ENCODE measurements at places on chromosomes 12 and 14.
A peak's percentile ranks its signal among the peaks of the same experiment; 100 is the strongest.

- DNase-seq: peak; percentile 98
Observed at GRCh38 chr14:68784226-68784910, 8.5 kb downstream of the ZFP36L1 start.

- DNase-seq: no peak
Observed at GRCh38 chr12:55060470-55060869, 40.7 kb downstream of the NEUROD4 start.

DNA sequence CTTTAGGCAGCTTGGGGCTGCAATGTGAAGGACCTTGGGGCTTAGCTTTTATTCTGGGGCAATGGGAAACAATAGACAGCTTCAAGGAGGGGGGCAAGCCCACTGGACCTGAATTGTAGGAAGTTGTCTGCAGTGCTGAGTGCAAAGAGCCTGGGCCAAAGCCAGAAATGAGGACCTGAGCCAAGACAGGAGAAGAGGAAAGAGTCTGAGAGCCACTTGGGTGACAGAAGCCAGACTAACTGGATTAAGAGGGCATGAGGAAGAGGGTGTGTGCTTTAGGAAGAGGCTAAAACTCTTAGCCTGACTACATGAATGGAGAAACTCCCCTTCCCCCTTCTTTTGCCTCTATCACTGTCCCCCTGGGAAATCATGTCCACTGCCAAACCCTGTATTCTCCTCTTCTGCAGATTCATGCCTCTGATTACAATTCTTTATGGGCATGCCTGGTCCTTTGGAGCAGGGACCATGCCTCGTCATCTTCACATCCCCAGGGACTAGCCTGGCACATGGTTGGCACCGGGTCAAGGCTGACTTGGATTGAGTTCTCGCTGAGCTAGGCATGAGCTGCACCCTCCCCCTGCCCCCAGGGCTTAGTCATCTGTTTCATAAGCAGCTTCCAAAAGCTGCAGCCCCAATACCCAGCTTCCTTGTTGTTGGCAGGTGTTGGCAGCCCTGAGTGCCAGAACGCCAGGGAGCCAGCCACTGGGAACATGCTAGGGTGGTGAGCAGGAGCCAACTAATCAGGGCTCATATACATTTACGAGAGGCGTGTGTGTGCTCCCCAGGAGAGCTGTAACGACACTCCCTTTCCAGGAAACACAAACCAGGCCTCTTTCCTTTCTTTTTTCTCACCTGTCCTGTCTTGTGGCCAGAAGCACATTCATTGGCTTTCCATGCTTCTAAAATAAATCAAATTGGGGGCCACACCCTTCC is 27.7 kb upstream of the JDP2 start:
- peak; percentile 94 for DNase-seq

DNA sequence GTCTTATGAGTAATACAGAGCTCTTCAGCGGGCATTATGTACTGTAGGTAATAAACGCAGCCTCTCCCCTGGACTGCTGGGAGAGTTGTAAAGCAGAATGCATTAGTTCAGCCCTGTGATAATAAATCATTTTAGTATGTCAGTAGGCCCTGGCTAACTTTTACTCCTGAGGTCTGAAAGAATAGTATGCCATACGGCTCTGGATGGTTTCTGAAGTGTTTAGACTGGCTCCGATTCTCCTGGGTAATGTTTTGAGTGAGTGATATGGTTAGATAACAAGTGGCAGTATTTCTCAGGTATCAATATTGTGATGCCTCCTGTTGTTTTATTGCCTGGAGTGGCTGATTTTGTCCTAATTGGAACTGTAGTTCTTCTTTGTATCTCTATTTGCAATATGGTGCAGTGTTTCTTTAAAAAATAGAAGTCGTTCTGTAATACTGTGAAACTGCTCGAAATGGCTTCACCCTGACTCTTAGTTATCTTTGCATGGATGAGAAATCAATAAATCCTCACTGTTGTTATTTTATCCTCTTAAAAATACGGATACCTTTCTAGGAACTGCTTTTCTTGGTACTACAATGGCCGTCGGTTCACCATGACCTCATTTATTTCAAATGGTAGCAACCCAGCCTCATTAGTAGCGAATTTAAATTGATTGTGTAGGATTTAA is 100.2 kb downstream of the PDZRN4 start:
- DNase-seq: no peak

DNA sequence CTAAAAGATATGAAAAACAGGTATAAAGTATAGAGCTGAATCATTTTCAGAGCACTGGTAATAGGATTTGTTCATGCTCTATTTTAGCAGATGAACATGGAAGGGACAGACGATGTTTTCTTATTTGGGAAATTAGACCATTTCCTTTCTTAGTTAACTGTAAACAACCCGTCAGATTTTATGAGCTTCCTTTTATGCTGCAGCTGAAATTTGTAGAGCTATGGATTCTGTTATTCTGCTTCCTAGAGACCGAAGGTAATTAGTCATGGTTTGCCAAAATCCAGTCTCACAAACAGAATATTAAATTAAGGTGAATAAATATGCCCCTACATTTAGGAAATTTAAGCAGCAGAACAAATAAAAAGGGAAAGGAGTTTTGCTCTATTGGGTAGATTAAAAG is 180.2 kb upstream of the SYT1 start:
- no peak for DNase-seq

DNA sequence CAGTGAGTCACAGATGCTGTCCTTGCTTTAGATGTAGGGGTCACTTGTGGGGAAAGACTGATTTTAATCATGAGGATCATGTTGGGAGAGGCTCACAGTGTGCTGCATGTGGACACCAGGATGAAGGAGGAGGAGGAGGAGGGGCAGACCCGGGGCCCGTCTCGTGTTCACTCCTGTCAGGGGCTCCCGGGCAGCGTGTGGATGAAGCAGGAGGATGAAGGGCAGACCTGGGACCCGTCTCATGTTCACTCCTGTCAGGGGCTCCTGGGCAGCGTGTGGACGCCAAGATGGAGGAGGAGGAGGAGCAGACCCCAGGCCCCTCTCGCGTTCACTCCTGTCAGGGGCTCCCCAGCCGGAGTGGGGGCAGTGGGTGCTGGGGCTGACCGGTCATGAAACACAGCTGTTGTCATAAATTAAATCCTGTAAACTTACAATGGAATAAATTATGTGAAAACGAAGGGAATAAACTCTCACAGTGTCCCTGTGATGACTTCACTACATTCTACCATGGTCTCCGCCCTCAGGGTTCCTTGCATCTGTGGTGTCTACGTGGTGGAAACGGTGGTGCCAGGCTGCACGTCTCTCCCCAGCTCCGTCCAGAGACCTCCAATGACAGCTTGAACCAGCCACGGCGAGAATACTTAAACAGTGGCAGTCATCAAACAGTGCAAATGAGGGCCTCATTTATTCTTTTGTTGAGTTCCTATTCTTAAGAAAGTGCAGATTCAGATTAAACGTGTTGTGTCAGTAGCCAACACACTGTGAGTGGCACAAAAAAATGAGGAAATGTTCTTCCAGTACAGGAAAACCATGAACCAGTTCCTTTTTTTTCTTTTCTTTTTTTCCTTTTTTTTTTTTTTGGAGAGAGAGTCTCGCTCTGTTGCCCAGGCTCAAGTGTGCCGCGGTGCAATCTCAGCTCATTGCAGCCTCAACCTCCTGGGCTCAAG is 37.7 kb upstream of the SFSWAP start:
- no peak for DNase-seq

- no peak for DNase-seq
Observed at GRCh38 chr12:48993787-48994186, 5.4 kb downstream of the DDN start.

GRCh38 chr14:61337893-61338292 is 16.5 kb downstream of the PRKCH start:
- DNase-seq: no peak

DNA sequence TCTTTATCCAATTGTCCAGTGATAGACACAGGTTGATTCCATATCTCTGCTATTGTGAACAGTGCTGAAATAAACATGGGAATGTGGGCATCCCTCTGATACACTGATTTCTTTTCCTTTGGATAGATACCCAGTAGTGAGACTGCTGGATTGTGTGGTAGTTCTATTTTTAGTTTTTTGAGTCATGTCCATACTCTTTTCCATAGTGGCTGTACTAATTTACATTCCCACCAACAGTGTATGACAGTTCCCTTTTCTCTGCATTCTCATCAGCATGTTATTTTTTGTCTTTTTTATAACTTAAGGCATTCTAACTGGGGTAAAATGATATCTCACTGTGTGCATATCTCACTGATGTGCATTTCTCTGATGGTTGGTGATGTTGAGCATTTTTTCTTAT is 24.8 kb upstream of the VASH1 start:
- no peak for DNase-seq

GRCh38 chr14:97978341-97978740 is 1181.2 kb downstream of the VRK1 start:
- DNase-seq: peak; percentile 56

- DNase-seq: no peak
Observed at GRCh38 chr14:25488961-25489360, 439.0 kb upstream of the STXBP6 start.

GRCh38 chr12:40103043-40103442 is 2.8 kb downstream of the SLC2A13 start:
- no peak for DNase-seq

DNA sequence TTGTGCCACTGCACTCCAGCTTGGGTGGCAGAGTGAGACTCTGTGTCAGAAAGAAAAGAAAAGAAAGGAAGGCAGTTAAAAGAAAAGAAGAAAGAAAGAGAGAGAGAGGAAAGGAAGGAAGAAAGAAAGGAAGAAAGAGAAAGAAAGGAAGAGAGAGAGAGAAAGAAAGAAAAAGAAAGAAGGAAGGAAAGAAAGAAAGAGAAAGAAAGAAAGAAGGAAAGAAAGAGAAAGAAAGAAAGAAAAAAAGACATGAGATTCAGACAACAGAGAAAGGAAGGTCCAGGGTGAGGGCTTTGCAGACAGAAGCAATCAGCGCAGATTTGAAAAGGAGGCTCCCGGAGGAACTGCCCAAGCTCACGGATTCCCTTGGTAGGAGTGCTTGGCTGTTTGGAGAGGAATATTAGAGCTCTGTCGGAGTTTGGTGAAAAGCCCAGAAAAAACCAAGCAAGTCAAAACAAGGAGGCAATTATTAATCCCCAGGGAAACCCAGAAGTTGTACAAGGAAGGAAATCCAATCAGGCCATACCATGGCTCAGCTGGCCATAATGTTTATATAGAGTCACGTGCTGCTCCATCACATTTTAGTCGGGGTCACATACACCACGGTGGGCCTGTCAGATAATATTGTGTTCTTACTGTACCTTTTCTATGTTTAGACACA is 11.6 kb upstream of the CCDC85C start:
- DNase-seq: no peak

Measured in renal cortical epithelial cell (primary cell).